ENCODE measurements at places on chromosomes 7 and 10.
A peak's percentile ranks its signal among the peaks of the same experiment; 100 is the strongest.

DNA sequence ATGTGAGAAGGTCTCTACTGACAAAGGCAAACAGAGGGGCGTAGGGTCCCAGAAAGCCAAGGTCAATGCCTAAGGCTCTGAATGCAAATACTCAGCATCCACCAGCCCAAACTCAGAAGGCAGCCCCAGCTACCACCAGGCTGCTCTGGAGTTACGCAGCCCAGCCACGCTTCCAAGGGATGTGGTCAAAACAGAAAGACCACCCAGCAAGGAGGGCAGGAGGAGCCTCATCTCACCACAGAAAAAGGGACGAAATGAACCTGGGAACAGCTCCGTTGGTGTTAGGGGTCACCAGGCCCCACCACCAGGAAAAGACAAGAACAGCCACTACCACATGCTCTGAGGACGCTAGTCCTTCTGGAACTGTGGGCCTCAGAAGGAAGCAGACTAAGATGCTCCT, 65.1 kb downstream of the CTBP2 start:
- DNase-seq: no peak

DNA sequence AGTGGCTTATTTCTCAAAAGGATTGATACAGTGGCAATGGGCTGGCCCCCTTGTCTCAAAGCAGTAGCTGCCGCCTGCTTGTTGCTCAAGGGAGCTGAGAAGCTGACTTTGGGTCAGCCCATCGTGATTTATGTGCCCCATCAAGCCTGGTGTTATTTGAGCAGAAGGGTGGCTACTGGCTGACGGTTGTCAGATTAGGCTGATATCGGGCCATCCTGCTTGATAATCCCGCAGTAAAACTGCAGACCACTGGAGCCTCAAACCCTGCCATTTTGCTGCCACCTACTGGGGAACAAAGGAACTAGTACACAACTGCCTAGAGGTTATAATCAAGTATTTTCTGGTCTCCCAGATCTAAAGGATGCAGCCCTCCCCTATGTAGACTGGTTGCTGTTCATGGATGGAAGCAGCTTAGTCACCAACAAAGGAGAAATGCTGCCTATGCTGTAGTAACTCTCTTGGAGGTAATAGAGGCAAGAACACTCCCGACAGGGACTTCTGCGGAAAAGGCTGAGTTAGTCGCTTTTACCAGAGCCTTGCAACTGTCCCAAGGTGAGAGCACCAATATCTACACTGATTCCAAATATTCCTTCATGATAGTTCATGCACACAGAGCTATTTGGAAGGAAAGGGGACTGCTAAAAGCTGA, 65.9 kb upstream of the ZNF92 start:
- peak; percentile 1 for DNase-seq

- DNase-seq: no peak
Measured at GRCh38 chr7:108083980-108084379, 46.2 kb downstream of the LAMB4 start.

GRCh38 chr7:141024668-141025067, 9.9 kb upstream of the MRPS33 start:
- no peak for DNase-seq

- DNase-seq: no peak
Measured at GRCh38 chr7:74371381-74372341, 82.0 kb upstream of the GTF2IRD1 start.

DNA sequence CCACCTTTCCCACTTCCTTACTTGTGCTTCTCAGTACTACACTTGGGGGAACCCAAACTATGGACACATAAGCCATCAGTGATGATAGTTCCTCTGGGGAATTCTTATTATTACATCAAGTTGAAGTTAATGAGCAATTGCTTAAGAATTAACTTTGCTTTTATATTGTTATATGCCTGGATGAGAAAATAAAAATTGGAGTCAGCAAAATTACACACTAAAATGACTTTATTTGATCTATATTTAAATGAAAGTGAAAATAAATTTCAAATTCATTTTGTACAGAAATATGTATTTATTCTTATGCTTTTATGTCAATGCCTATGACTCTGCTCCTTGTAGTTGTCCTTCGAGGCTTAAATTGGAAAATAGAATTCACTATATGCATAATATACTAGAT, 149.4 kb upstream of the KCND2 start:
- no peak for DNase-seq

DNA sequence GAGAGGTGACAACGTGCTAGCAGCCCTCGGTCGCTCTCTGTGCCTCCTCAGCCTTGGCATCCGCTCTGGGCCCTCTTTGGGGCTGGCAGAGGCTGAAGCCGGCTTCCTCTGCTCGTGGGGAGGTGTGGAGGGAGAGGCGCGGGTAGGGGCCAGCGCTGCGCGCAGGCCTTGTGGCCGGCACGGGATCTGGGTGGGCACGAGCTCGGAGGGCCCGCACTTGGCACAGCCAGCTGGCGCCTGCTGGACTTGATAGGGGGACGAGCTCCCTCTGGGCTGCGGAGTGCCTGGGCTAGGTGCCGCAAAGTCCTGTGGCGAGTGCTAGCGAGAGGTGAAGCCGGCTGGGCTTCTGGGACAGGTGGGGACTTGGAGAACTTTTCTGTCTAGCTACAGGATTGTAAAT, 170.7 kb downstream of the EXOC4 start:
- DNase-seq: no peak

DNA sequence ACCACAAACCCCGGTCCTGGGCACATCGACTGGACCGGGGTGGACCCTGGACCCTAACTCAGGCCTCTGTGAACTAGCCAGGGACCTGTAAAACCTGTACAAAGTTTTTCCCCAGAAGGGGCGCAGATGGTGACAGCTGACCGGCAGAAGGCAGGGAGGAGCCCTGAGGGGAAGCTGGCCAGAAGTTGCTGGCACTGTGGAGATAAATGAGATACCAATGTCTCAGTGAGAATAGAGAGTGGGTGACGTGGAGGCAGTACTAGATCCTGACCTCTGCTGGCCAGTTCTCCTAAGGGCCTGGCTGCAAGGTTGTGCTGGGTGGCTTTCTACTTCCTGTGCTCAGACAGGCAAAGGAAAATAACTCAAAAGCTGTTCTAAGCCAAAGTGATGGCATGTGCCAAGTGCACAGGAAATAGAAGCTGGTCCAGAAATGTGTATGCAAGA, 10.6 kb upstream of the TSPAN14 start:
- DNase-seq: no peak

- DNase-seq: no peak
Measured at GRCh38 chr10:100827819-100828737, 82.7 kb downstream of the PAX2 start.

DNA sequence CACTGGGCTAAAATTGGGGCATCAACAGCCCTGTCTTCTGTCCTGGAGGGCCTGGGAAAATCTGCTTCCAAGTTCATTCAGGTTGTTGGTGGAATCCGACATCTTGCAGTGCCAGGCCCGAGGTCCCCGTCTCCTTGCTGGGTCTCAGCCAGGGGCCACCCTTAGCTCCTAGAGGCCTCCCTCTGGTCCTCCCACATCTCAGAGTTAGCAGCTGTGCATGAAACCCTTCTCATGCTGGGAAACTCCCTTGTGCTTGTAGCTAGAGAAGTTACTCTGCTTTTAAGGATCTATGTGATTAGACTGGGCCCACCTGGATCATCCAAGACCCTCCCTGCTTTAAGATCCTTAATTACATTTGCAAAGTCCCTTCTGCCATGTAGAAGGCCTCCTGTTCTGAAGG, 15.3 kb downstream of the HIP1 start:
- no peak for DNase-seq

- DNase-seq: no peak
Measured at GRCh38 chr7:1669954-1670893, at the start of gene ELFN1. ELFN1 (plus strand) TSS chr7:1670277; CDS start chr7:1744597, 74,320 bp downstream.

DNA sequence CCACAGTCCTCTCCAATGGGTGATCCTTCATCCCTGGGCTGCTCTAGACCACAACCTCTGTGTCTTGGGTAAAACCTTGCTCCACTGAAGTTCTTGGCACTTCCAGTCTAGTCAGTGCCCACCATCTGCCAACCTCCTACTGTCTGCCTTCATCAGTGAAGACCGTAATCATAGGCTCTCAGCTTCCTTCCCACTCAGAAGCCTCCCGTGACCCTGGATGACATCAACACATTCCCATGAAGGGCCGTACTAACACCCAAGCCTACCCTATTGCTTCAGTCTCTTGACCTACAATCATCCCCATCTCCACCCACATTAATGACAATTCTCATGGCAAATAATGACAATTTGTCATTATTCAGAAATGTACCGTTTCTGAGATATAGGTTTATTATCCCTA, 27.6 kb upstream of the GARS1 start:
- DNase-seq: no peak

GRCh38 chr10:31131251-31131650, 99.6 kb upstream of the ZNF438 start:
- DNase-seq: no peak

- DNase-seq: no peak
Measured at GRCh38 chr7:106952658-106953231, 87.7 kb downstream of the PIK3CG start.

DNA sequence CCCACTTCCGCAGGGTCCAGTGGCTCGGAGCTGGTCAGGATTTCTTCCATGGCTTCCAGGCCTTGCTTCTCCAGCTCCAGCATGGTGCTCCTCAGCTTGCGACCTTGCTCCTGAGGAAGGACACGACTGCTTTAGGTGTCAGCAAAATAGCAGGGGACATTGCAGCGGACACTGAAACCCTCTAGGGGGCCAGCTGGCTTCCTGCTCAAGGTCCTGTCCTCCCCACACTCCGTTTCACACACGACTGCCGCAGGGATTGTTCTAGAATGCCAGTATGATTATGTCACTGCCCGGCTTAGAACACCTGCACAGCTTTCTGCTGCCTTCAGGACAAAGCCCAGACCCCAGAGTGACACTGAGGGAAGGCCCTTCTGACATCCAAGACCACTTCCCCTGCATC, 65.6 kb downstream of the SCRN1 start:
- no peak for DNase-seq

GRCh38 chr10:4883079-4883739, 57.2 kb downstream of the AKR1E2 start:
- no peak for DNase-seq

GRCh38 chr10:113854761-113855588, 514 bp downstream of the NHLRC2 start:
- DNase-seq: peak; percentile 41

GRCh38 chr7:3007696-3008095, 36.0 kb downstream of the CARD11 start:
- DNase-seq: no peak

DNA sequence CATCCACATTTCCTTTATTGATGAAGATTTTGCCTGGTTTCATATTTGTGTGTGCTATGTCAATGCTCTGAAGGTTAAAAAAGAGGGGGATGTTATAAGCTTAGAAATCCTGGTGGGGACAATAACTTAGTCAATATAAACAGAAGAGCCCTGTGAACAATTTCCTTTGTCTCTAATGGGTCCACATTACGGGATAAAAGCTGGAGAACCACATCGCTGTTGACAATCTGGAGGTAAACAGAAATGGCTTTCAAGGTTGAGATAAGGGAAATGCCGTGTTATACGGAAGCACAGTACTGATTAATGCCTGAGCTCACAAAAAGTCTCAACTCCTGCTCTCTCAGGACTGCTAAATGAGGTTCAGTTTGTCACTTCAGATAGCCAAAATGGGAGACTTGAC, 16.8 kb downstream of the ASAH2 start:
- no peak for DNase-seq

DNA sequence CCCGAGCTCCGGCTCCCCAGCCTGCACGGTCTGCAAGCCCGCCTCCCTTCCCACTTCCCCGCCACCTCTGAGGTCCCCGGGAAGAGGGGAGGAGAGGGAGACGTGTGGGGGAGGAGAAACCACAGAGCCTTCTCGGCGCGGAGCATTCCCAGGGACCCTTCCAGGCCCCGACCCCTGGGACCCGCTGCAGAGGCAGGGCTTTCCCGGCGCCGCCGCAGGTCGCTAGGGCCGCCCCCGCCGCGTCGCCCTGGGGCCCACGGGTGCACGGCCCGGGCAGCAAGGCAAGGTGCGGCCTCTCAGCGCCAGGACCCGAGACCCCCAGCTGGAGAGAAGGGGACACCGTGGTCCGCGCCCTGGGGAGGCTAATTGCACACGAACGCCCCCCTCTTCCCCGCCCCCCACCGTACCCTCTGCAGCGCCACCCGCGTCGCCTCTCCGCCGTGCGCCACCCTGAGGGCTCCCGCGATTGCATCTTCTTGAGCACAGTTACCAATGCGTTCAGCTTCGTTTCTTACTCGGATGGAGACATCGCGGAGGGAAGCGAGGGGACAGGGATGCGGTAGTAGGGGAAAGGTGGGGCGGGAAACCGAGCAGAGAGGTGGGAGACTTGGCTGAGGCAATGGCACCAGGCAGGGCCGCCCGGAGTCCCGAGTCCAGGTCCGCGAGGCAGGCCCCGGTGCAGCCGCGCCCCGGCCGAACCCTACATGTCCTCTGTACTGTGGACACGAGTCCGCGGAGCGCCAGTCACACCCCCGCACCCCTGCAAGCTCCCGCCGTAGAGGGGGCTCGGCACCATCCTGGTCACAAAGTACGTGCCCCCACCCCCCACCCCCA, 28.9 kb downstream of the SKIDA1 start:
- peak; percentile 44 for DNase-seq
